ENCODE measurements at places on chromosomes 3 and 15.

GRCh38 chr15:34279368-34279767 is 54.6 kb downstream of the EMC4 start:
- DNase-seq = no peak

DNA sequence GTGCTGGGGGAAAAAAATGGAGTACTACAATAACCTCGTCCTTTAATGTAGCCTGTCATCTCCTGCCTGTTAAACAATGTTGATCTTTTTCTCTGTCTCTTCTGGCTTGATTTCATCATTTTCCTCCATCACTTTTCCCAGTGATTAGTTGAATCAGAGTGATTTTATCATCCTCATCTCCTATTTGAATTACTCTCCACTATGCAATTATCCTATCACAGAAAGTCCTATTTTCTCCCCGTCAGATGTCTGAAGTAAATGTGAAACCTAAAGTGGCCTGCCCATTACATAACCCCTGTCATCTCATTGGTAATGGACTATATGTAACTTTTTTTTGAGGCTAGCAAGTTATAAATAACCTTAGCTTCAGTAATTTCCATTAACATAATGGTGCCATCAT is 201.8 kb downstream of the CACNA2D3 start:
- no peak for DNase-seq

GRCh38 chr15:91047545-91048199 is 25.3 kb upstream of the VPS33B start:
- DNase-seq = no peak

DNA sequence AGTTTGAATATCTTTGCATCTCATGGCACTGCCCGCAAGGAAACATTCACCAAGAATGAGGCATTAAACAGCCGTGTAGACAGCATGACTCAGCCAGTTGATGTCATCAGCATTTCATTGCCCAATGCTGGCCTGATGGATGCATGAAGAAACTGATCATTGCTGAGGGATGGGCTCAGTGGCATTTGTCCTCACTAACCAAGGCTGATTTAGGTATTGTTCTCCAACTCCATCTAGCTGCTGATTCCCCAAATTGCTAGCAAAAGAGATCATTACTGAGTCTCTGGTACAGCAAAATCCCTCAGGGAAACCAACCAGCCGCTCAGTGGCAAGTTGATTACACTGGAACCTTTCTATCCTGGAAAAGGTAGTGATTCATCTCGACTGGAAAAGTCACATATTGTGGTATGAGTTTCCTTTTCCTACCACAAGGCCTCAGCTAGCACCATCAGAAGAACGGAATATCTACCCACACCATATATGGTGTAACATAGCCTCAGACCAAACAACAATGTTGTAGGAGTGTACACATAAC is 186.5 kb upstream of the GAP43 start:
- no peak for DNase-seq

- DNase-seq = no peak
These were observed 66.0 kb downstream of the KBTBD8 start for GRCh38 chr3:67064105-67064504.

- no peak for DNase-seq
These were observed 37.2 kb downstream of the BHLHE40 start for GRCh38 chr3:5016211-5017161.

DNA sequence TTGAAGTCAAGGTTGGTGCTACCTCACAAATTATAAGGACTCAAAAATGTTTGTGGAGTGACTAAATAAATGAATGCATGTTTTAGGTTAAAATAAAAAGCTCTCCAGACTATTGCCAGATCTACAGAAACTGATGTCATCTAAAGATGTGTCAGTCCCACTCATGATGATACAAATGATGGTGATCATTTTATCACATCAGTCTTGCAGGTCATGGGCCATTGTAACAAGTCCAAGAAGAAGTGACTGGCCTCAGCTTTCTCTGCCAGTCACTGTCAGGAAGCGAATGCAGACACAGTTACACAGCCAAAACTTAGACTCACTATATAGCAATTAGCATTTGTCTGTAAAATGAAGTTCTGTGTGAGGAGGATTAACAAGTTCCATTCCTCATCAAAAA is 18.5 kb downstream of the ATP8B4 start:
- DNase-seq = no peak

DNA sequence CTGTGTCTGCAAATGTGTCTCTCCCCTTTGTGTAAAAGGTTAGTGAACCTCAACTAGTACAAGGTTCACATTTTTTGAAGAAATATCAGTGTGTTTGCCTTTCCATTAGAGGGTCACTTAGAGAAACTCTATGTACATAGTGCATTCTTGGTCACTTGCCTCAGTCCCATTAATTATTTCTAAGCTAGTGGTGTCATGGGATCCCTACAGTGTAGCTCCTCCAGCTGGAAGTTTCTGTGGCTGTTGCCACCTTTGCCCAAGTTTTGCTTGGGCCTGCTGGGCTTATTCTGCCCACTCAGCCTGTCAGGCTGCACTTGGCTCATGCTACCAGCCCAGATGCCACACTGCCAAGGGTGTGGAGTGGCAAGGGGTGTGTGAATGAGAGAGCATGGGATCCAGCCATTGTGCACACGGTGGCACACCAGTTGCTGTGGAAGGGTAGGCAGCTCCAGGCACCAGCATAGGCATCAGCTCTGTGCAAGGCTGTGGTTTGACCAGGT is 161.7 kb downstream of the ARPP21 start:
- no peak for DNase-seq

DNA sequence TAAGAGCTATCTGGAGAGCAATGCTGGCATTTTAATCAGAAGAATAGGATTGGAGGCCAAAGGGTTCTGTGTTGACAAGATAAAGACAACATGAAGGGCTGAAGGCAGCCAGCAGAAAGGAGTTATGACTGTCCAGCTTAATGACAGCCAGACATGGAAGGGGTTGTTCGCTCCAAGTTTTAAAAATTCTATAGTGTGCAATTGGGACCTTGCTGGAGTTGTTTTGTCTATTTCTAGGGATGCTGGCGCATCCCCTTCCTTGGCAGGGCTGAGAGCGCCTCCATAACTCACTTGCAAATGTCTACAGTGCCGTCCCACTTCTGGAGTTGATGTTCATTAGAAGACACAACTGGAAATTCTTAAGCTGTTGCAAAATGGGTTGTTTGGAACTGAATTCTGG is 200.7 kb downstream of the TLE3 start:
- peak; percentile 97 for DNase-seq

GRCh38 chr3:195612075-195612800 is 28.5 kb upstream of the APOD start:
- no peak for DNase-seq

GRCh38 chr3:48397767-48398681 is 26.0 kb downstream of the FBXW12 start:
- DNase-seq = no peak

DNA sequence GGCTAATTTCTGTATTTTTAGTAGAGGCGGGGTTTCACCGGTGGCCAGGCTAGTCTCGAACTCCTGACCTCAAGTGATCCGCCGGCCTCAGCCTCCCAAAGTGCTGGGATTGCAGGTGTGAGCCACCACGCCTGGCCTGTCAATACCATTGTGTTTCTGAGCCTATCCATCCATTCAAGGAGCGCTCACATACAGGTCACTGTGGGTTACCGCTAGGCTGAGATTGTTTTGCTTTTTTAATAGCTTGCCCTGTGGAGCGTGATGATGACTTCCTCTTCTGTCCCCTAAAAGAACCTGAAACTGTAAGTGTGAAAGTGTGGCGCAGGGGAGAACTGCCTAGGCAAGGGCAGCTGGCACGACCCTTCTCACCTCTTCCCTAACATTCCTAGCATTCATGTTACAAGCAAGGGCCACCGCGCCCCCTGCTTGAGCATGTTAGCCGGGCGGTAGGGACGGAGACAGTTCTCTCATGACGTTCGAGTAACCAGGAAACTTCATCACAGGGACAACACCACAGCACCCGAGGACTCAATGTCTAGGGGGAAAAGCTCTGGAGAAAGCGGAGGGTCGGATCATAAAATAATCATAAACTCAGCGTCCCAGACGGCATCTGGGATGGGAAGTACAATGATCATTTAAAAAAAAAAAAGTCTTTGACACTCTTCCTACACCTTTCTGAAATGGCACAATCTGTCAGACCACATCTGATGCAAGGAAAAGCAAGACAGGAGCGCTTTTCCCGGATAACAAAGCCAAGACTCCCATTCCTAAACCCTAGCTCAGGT is 790 bp downstream of the LAMP3 start:
- DNase-seq = no peak

DNA sequence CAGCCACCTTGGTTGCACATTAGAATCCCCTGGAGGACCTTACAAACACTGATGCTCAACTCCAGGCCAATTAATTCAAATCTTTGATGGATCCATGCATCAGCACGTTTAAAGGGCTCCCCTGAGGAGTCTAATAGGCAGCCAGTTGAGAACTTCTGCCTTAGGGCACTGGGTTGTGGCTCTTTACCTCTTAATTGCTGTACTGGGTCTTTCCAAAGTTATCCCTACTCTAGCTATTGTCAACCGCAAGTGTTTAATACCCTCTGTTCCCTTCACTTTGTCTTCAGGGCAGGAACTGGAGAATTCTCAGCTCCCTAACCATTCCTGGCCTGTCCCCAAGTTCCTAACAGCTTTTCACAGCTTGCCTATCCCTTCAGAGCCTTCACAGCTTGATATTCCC is 15.0 kb upstream of the FAM174B start:
- no peak for DNase-seq

DNA sequence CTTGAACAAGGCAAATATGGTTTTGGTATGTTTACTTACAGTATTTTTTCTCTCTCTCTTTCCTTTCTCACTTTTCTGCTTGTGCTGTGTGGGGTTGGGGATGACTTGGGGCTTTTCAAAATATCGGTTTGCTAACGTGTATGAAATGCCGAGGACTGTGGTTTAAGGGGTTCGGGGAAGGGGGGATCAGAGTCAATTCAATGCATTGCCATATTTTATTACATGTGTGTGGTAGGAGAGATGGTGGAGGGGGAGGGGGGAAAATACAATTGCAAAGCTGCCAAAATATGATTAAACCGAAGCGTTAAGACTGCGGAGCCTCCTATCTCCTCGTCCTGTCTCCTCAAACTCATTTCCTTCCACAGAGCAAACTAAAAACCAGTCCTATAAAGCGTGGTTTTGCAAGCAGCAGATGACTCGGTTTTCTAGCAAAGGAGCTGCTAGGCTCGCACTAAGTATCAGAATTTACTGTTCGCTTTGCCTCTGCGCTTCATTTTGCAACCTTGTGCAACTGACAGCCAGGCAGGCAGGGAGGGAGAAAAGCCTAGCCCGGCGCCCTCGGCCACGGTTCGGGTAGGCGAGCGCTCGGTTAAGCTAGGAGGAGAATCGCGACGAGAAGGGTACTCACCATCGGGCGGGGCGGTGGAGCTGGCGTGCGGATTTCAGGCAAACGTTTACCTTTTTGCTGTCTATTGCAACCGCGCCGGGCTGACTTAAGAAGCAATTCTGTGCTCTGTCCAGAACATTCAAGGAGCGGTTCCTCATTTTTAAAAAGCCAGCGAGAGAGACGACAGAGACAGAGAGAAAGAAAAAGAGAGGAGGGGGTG is 4.0 kb upstream of the NR2F2 start:
- peak; percentile 48 for DNase-seq

GRCh38 chr15:88066636-88067330 is 189.8 kb downstream of the NTRK3 start:
- DNase-seq = no peak

GRCh38 chr3:53169045-53169831 is 8.2 kb downstream of the PRKCD start:
- no peak for DNase-seq

- no peak for DNase-seq
These were observed 59.2 kb downstream of the EXOG start for GRCh38 chr3:38555149-38555840.

GRCh38 chr3:50122661-50123391 is 32.3 kb upstream of the SEMA3F start:
- DNase-seq = no peak

DNA sequence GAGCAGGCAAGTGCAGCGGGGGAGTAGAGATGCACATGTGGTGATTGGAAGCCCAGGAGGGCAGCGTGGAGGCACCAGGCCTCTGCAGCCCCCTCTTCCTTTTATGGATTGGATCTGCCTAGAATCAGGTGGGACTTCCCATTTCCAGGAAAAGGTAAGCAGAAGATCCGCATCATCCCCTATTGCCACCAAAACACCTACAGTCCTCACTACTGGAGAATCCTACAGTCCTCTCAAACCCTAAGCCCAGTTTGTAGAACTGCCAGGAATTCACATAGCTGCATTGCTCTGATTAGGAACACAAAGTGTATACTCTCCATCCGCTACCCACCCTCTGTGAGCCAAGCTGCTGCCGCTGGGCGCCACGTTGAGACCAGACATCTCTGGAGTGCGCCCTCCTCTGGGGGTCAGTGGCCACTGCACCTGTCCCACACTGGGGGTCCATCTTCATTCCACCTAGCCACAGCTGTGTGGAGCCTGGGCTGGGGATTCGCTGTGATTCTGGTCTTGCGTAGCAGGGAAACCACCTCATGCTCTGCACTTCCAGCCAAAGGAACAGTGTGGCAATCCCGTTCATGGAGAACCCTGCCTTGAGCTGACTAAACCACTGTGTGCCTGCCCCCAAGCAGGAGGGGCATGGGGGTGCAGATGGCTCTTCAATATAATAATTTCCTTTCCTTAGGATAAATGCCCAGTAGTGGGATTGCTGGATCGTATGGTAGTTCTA is 88.9 kb upstream of the PTX3 start:
- no peak for DNase-seq

All from skin of body (tissue), 3 donors.